ENCODE measurements at places on chromosomes 2 and 18.

DNA sequence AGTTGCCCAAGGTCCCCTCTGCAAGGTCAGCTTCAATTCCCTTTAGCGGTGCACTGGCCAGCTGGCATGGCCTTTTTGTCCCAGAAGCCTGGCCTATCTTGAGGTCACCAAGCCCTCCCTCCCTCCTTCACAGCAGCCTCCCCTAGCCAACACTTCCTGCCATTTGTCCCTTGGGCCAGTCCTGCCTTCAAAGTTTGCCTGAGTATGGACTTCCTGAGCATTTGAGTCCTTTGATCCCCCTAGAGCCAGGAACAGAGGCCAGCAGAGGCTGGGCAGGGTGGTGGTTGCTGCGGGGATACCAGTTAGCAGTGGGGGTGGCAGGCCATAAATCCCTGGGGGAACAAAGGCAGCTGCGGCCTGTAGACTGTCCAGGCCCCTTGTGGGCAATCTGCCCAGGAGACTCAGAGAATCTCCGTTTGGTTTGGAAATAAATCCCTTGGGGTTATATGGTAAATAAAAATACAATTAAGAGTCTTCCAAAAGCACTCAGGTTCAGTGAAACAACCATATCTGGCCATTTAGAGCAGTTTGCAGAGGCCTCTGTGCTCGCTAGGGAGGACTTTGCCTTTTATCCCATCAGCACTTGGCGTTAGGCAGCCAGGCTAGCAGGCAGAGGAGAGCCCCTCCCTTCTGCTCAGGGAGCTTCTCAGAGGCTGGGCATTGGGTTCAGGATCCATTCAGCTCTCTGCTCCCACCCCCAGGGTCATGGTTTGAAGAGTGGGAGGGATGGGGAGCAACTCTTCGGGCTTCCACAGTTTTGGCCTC lies 3.1 kb upstream of the HES6 start:
- no peak for DNase-seq

DNA sequence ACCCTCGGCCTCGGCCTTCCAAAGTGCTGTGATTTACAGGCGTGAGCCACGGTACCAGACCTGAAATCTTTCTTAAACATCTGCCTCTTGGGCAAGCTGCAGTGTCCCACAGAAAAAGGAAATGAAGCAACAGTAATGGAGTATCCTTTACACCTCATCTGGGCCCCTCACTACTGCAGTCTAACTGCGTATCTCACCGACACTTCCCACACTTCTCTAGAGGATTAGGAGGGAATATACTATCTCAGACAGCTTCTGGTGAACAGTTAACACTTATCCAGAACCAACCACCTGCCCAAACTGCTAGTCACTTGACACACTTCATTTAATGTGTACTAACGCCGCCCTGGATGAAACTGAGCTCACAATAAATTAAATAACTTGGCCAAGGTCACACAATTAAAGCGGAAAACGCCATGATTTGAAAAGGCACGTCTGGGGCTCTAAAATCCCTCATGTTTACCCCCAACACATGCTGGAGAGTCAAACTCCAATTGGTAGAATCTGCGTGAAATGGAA lies 993 bp downstream of the COX7A2L start:
- DNase-seq, result no peak

GRCh38 chr2:192194866-192195547 lies at the start of gene TMEFF2:
TMEFF2 (minus strand) TSS chr2:192194933; CDS start chr2:192194524, 409 bp downstream.
- peak; percentile 12 for DNase-seq

- no peak for DNase-seq
Observed at GRCh38 chr18:22962004-22962403, 28.9 kb downstream of the RBBP8 start.

GRCh38 chr18:24019641-24020331 lies 5.2 kb downstream of the TTC39C start:
- peak; percentile 38 for DNase-seq

DNA sequence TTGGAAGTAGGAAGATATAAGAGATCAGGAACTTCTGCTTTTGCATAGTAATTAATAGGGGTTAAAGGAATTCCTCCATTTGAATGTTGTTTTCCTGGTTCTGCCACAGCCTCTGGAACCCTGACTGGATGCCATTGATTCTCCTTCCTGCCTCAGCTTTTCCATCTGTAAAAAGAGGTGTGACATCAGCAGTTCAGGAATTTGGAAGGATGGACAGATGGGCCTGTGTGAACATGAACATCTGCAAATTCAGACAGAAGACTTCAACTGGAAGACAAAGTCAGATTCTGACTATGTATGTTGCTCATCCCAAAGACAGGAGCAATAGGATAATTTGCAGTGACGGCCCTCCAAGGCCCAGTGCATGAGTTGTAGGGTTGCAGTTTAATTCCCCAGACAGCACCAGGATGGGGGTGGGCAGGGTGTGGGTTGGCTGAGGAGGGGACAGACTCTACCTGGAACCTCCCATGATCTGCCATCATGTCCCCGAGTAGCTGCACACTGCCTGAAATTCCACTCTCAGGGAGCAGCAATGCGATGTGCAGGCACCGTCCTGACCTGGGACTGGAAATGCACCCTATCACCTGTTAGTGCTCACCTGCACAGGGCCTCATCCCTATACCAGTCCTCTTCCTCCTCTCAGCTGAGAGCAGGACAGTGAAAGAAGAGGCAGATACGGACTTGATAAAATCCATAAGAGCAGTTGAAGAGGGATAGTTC lies 98.9 kb upstream of the EPAS1 start:
- no peak for DNase-seq

DNA sequence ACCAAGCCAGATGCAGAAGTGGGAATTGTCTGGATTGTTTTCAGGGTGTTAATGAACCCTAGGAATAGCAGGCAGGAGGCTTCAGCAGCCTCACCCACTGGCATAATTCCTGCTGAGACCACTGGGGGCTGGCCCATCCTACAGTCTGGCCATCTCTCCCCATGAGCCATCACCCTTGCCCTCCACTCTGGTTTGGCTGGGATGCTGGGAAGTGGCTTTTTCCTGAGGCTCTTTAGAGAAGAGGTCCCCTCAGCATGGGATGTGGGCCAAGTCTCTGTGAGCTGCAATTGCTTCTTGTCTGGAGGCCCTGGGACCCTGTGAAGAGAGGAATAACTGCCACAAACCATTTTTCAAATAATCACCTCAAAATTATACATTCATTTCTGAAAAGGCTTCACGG lies 4.0 kb downstream of the TCF7L1 start:
- no peak for DNase-seq

- DNase-seq, result no peak
Observed at GRCh38 chr2:1091895-1092585, 141.4 kb downstream of the SNTG2 start.

DNA sequence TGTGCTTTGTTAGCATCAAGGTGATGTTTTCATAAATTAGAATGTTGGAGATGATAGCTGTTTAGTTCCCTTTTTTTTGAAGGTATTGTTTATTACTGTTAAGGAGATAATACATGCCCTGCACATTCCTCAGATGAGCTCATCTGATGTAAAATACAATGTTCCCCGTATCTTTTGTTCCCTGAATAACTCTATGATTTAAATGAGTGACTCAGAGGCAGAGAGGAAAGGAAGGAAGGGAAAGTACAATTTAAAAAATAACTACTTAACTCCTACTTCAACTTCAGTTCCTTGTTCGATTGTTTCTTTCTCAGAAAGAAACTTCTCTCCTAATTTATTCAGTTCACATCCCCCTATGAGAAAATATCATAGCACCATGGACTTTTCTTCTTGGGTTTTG lies 208.7 kb downstream of the KCNE4 start:
- DNase-seq, result no peak

All from activated CD4-positive, alpha-beta T cell treated with anti-CD3 and anti-CD28 coated beads, Interleukin-2, amount 50 U/mL, for 4 hours (primary cell).